Hematopoietic multipotent progenitor cell treated with erythropoietin and hydrocortisone succinate and interleukin-3 and kit ligand, for 8 days (in vitro differentiated cells): ENCODE measurements at places on chromosomes 5 and 9.

DNA sequence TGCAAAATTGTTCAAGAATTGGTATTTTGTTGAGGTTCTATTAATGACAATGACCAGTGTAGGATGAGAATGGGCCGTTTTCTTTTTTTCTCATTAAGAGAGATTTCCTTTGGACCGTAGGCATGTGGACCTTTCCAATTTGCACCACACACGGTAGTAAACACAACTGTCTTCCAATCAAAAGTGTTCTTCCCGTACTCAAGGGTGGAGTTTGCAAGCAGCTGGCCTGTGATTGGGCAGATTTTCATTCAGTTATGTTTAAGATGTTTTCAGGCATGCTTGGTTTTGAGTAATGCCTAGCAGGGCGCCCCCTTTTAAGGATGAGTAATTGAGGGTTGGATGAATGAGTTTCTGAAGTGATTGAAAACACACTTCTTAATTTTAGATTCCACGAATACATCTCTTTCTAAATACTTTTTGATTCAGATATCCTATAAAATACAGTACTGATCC lies 2.5 kb downstream of the KDM3B start:
- DNase-seq: peak; percentile 90

- peak; percentile 61 for DNase-seq
Measured at GRCh38 chr9:100222674-100223073, 123.6 kb downstream of the INVS start.

GRCh38 chr9:121478816-121479676 lies 20.6 kb downstream of the GGTA1 start:
- DNase-seq: no peak

- peak; percentile 73 for DNase-seq
Measured at GRCh38 chr9:7121055-7121454, 363.3 kb downstream of the KDM4C start.

- DNase-seq: no peak
Measured at GRCh38 chr5:6236858-6237481, 141.4 kb downstream of the MED10 start.

GRCh38 chr9:134632329-134632728 lies 9.3 kb upstream of the COL5A1 start:
- DNase-seq: no peak
